ENCODE measurements at places on chromosomes 4 and X. TPM values are rescaled to one million over a fixed set of nuclear protein-coding genes. Genes with fewer than 3 reads are reported as not detected.

DNA sequence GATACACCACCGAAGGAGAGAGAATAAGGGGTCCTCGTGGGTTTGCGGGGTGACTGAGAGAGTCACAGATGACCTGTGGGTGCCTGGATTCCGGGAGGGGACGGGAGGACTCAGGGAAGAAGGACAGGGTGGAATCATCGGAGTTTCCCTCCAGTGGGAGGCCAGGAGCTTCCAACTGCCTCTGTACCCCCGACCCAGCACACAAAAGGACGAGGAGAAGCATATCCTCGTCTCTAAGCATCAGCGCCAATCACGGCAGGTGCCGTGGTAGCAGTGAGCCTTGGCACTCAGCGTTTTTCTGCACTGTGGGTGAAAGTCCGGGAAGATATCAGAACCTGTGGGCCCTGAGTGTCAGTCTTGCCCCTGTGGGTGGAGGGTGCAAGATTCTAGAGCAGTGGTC is 62.0 kb downstream of the ASMT start:
- no peaks in the 10 kb centered on the region for H3K36me3 ChIP-seq
- no peak for DNase-seq
- no peak overlapping the region for H3K4me3 ChIP-seq
- no peaks in the 10 kb centered on the region for H3K4me1 ChIP-seq
- no peak overlapping the region for H3K27ac ChIP-seq

GRCh38 chrX:139825618-139826017 is 107.2 kb downstream of the ATP11C start:
- H3K27me3 ChIP-seq = no peaks in the 10 kb centered on the region
- no peaks in the 10 kb centered on the region for H3K4me1 ChIP-seq
- DNase-seq = no peak
- no peak overlapping the region for H3K27ac ChIP-seq
- no peaks in the 10 kb centered on the region for H3K36me3 ChIP-seq

GRCh38 chr4:6308899-6309643 is 39.4 kb downstream of the WFS1 start:
- peaks cover 49% of the 10 kb centered on the region for H3K27me3 ChIP-seq
- H3K27ac ChIP-seq = no peak overlapping the region
- H3K4me1 ChIP-seq = no peaks in the 10 kb centered on the region
- DNase-seq = no peak
- H3K36me3 ChIP-seq = no peaks in the 10 kb centered on the region

- H3K27me3 ChIP-seq = no peaks in the 10 kb centered on the region
- no peak for DNase-seq
- H3K36me3 ChIP-seq = no peaks in the 10 kb centered on the region
- H3K4me1 ChIP-seq = no peaks in the 10 kb centered on the region
- H3K27ac ChIP-seq = no peak overlapping the region
- no peak overlapping the region for H3K4me3 ChIP-seq
These were observed 50.7 kb downstream of the PLAC1 start for GRCh38 chrX:134607523-134607922.

DNA sequence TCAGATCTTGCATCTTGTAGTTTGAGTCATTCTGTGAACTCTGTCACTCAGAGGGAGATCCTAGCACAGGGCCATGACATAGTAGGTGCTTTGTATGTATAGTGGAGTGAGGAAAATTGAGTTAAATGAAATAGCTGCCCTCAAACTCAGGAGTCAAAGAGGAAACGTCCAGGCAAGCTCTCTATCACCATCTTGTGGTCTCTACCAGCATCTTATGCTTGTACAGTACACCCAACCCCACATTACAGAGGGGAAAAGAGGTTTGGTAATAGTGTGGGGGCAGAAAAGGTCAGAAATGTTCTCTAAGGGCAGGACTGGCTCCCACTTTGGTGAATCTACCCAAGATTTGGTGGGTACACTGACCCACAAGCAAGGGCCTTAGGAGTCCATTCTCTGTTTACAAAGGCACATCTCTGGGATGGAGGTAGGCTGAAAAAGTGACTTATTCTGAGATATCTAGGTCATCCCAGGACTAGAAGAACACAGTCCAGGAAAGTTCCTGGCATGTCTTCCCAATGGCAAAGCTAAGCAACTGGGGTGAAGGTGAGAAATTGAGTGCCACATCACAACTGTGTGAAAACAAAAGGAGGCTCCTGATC is 131.8 kb downstream of the OR13H1 start:
- no peaks in the 10 kb centered on the region for H3K36me3 ChIP-seq
- peaks cover 3% of the 10 kb centered on the region for H3K27me3 ChIP-seq
- no peaks in the 10 kb centered on the region for H3K4me1 ChIP-seq
- H3K27ac ChIP-seq = no peak overlapping the region
- H3K4me3 ChIP-seq = no peak overlapping the region

GRCh38 chr4:41156574-41156973 is 57.8 kb downstream of the APBB2 start:
- H3K36me3 ChIP-seq = no peaks in the 10 kb centered on the region
- H3K27ac ChIP-seq = no peak overlapping the region
- no peak for DNase-seq
- H3K4me1 ChIP-seq = no peaks in the 10 kb centered on the region

DNA sequence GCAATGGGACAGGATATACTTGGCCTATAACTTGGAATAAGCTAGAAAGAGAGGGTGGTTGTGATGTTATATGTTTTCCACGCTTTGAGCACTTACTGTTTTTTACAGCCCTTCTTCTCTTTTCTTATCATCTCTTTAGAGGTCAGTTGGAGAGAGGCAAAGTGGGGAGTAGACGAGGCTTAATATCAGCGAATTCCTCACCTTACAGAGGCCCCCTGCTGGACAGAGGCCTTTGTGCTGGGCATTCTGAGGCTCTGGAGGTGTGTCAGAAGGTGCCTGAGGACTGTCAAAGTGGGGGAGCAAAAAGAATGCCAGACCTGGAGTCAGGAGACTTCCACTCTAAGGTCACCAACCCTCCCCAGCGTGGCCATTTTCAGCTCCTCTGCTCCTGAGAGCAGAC is 42.5 kb downstream of the MAMLD1 start:
- H3K27me3 ChIP-seq = no peaks in the 10 kb centered on the region

The SMIM31 gene
- 0.02 TPM for polyA plus RNA-seq

The SHOX gene
- polyA plus RNA-seq = 0.02 TPM

The MAGED1 gene
- 33.0 TPM for polyA plus RNA-seq

The MAGEA4 gene
- polyA plus RNA-seq = not detected

The FAAH2 gene
- polyA plus RNA-seq = 34.6 TPM
